CD4-positive, alpha-beta memory T cell (primary cell): ENCODE measurements at places on chromosomes 5 and 9.

DNA sequence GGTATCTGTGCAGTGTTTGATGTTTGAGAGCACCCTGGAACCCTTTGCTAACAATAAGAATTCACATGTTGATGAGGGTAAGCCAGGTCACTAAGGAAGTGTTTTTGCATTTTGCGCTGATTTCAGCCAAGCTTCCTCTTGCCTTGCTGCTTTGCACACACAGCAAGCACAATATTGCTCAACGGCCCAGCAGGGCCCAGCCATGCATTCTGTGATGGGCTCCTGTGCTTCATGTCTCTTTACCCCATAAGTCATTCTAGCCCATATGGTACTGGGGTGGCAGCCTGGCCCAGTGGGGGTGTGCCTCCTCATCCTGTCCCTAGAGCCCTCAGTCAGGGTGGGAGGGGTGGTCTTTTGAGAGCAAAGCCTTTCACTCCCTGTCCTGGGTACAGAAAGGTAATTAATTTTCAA, 481.3 kb downstream of the GADD45G start:
- no peak for DNase-seq

DNA sequence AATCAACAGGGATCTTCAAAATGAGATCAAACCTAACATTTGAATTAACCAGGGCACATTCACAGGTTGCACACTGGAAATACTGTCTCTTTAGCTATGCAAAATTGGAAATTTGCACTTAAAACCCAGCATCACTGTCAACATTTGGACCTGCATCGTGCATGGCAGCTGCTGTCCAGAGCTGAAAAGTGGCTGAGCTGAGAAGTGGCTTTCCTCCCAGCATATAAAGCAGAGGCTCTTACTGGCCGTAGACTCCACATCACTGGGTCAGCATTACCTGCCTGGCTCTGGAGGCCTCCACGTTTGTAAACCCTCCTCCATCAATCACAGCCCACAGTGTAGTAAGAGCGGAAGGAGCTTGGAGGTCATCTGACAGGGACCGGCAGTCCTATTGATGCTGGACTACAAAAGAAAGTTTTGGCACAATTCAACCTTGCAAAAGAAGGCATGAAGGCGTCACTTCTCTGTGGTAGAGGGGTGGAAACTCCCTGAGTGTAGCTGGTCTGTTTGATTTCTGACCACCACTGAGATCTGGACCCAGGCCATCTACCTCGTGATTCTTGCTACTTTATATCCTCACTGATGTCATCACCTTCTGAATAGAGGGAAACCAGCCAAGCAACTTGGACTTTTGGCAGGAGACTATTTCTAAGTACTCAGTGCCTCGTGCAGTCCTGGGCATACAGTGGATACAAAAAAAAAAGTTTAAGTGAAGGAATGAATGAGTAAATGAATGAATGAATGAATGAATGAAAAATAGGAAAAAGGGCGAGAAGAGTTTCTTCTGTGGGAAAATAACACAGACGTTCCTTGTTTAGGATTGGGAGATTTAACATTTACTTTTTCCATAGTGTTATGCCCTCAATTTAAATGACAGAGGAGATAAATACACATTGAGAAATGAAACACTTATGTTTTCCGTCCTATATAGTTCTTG, 14.8 kb downstream of the RASEF start:
- DNase-seq = no peak

- DNase-seq = no peak
These were observed 369.6 kb downstream of the CYLC2 start for GRCh38 chr9:103364753-103365152.

GRCh38 chr5:15004506-15004905, 132.9 kb upstream of the ANKH start:
- DNase-seq = no peak

- no peak for DNase-seq
These were observed 85.0 kb downstream of the STK10 start for GRCh38 chr5:172102913-172103626.

- no peak for DNase-seq
These were observed 39.5 kb downstream of the PRRT1B start for GRCh38 chr9:131584858-131585257.
